ENCODE measurements at places on chromosomes 3 and 15.

GRCh38 chr3:142272200-142272891 lies 47.0 kb upstream of the GK5 start:
- no peak for DNase-seq

DNA sequence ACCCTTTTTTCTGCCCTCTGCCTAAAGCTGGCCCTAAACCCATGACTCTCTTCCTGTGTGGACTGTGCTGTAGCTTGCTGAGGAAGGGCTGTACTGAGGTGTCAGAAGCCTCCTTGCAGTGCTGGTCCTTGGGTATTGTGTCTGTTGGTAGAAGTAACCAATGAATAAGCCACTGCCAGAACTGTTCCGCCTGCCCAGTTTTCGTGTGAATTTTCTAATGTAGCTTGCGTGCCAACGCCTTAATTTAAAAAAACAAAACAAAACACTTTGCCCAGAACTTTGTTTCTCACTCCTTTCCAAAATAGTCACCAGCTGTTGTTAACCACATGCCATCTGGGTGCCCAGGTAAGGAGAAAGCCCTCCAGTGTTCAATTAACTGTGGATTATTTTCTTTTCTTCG lies 101.9 kb downstream of the KLHL25 start:
- no peak for DNase-seq

DNA sequence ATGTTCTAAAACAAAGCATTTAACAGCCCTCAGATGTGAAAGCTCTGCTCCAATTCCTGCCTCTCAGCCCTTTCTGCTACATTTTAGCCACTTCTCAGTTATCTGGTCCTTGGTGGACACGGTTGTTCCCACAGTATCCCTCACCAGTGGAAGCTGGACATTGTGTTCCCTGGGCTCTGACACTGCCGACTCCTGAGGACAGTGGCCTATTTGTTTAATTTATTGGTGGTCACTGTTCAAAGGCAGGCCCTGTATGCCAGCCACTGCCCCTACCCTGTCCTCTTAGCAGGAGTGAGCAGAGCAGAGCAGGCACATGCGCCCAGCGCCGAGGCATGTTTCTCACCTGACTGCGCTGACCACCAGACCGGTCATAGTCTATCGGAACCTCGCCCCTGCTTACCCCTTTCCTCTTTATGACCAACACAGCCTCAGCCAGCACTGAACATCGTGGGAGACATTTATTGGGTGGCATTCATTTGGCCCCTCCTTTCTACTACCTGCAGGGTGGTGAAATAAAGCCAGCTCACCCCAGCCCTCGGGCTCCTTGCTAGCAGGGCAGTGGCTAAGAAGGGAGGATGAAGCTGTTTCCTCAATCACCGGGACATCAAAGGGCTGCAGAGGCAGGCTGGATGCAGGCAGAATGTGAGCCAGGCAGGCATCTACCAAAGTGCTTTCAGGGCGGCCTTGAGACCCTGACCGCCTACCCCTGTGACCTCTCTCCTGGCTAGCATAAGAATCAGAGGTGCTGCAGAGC lies 54.3 kb upstream of the HACD2 start:
- no peak for DNase-seq

GRCh38 chr3:63390710-63391230 lies 112.7 kb downstream of the SYNPR start:
- DNase-seq, result no peak

- no peak for DNase-seq
These were observed 503.9 kb upstream of the NR2F2 start for GRCh38 chr15:95826412-95827195.

GRCh38 chr3:156350781-156351180 lies 204.1 kb downstream of the SSR3 start:
- no peak for DNase-seq

- DNase-seq, result no peak
These were observed 31.3 kb downstream of the STAC start for GRCh38 chr3:36411587-36411986.

DNA sequence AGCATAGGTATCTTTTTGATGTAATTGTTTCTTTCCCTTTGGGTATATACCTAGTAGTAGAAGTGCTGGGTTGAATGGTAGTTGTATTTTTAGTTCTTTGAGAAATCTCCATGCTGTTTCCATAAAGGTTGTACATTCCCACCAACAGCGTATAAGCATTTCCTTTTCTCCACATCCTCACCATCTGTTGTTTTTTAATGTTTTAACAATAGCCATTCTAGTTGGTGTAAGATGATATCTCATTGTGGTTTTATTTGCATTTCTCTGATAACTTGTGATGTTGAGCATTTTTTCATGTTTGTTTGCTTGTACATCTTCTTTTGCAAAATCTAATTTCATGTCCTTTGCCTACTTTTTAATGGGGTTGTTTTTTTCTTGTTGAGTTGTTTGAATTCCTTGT lies 80.0 kb upstream of the TMC3 start:
- DNase-seq, result no peak

GRCh38 chr15:29046977-29047376 lies 161.2 kb downstream of the APBA2 start:
- DNase-seq, result no peak

- no peak for DNase-seq
These were observed 49.4 kb downstream of the DPH6 start for GRCh38 chr15:35496585-35496984.

DNA sequence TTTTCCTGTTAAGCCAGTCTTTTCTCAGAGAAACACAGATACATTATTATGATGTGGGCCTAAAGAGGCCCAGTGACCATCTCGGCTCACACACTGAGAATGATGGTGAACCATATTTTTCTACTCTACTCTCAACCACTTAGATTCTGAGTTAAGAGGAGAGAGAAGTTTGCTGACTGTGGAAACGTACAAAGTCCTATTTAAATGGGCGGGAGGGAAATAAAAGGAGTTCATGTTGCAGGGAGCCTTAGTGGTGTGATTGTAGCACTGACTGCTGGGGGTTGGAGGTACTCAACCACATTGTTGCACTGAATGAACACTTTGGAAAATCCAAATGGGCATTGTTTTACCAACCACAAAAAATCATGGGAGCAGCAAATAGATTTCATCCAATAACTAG lies 51.0 kb downstream of the ATP8B4 start:
- no peak for DNase-seq

DNA sequence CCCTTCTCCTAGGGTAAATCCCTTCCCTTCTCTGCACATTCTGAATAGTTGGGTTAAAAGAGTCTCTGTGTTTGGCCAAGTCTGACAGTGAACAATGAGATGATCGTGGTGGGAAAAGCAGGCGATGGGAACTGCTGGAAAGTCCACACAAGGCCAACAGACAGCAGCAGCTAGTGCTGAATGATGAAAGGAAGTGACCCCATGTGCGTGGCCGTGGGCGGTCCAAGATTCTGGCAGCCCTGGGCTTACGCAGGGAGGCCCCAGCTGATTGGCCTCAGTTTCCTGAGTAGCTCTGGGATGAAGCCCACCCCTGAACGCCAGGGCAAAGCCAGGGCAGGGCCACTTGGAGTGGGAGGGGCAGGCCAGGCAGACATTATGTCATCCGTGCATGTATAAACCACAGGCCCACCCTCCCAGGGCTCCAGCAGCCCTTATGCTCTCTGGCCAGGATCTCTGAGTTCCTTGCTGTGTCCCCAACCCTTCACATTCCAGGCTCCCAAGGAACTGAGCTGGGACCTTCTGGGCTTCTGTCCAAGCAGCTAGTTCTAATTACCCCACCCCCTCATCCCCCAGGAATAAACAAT lies 57.8 kb downstream of the CDC25A start:
- no peak for DNase-seq

DNA sequence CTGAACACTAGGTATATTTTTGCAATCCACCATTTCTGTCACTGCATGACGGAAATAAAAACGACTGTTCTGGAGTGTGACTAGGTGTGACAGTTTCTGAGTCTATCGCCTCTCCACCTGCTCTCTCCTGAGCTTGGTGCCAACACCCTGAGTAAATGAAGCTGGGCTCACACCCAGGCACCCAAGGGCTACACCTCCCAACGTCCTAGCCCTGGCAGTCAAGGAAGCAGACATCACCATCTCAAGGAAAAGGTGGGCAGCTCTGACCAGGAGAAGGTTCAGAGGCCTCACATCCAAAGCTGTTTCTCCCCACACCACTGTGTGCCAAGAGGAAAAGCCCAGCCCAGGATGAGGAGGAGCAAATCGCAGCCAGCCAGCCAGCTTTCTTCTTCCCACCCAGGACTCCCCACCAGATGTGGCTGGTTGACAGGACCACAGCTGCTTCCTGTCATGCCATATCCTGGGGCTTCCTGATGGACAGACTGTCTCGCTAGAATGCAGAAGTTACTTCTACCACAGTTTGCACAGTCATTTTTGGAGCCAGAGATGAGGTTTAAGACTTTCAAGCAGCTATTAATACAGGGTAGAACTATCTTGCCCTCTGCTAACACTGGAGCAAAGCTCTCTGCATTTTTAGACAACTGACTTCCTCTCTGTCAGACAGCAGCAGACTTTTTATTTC lies 3.3 kb downstream of the SCAMP2 start:
- DNase-seq, result no peak
